ENCODE measurements at places on chromosomes 7 and 10. TPM values are rescaled to one million over a fixed set of nuclear protein-coding genes. Genes with fewer than 3 reads are reported as not detected.

CLDN3 gene
- polyA plus RNA-seq = not detected

PRSS37 gene
- not detected for polyA plus RNA-seq

TCF7L2 gene
- polyA plus RNA-seq = not detected

PIP gene
- not detected for polyA plus RNA-seq

TRPV5 gene
- not detected for polyA plus RNA-seq

CNTNAP2 gene
- polyA plus RNA-seq = 0.15 TPM
